ENCODE measurements at places on chromosomes 12 and 14.

DNA sequence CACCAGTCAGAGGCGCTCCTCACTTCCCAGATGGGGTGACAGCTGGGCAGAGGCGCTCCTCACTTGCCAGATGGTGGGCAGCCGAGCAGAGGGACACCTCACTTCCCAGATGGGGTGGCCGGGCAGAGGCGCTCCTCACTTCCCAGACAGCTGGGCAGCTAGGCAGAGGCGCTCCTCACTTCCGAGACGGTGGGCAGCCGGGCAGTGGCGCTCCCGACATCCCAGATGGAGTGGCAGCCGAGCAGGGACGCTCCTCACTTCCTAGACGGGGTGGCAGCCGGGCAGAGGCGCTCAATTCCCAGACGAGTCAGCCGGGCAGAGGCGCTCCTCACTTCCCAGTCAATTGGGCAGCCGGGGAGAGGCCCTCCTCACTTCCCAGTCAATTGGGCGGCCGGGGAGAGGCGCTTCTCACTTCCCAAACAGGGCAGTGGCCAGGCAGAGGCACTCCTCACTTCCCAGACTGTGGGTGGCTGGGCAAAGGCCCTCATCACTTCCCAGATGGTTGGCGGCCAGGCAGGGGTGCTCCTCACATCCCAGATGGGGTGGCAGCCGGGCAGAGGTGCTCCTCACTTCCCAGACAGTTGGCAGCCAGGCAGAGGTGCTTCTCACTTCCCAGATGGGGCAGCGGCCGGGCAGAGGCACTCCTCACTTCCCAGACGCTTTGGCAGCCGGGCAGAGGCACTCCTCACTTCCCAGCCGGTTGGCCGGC, 143.8 kb upstream of the ARID2 start:
- no peak for DNase-seq

- DNase-seq = peak; percentile 66
Measured at GRCh38 chr12:89932954-89933353, 224.3 kb upstream of the ATP2B1 start.

- no peak for DNase-seq
Measured at GRCh38 chr12:117026921-117027250, 72.3 kb downstream of the TESC start.

DNA sequence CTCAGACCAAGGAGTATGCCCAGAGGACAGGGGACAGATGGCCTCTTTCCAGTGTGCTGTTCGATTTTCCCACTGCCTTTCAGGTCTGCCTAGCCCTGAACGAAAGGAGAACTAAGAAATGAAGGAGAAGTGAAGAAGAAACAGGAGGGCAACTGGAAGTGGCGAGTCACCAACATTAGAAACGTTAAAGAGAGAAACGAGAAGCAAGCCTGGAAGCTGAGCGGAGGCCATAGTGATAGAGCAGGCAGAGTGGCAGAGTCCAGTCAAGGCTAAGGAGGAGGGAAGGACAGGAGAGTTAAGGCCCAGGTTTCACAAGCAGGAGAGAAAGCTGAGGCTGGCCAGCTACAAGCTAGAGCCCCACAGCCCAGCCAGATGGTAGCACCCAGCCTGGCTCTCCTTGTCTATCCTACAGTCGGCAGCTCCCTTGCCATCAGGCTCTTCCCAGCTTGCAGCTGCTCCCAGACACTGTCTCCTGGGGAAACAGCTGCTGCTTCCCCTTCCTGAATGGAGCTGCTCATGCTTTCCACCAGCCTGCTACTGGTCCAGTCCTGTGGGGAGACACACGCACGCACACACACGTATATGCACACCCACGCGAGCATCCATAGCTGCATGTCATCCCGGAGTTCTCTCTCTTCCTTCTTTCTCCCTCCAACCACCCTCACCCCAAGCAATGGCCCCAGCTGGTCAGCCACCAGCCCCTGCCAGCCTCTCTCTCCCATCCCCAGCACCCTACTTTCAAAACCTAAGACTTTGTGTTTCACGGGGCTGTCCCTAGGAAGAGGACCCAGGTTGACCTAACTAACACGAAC, 139.7 kb upstream of the CCND2 start:
- DNase-seq = no peak

GRCh38 chr14:33578461-33579216, 372.2 kb downstream of the EGLN3 start:
- no peak for DNase-seq

- peak; percentile 96 for DNase-seq
Measured at GRCh38 chr12:120012067-120012621, 23.1 kb downstream of the BICDL1 start.

DNA sequence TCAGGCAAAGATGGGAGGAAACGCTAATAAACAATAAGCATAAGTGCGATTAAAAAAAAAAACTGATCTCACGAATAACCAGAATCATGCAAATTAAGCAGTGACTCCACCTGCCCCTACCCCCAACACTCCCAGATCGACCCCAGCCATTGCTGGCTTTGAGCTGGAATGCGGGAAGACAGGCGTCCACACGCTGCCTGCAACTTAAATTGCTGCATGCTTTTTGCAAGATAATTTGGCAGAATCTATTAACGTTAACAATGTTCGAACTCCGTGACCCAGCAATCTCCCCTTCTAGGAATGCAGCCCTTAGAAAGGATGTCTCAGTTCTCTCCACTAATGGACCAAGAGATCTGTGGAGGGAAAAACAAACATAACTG, 935 bp upstream of the CKB start:
- no peak for DNase-seq

GRCh38 chr14:93303659-93304058, 29.2 kb downstream of the BTBD7 start:
- DNase-seq = no peak

GRCh38 chr14:98077176-98077575, 1194.8 kb downstream of the BCL11B start:
- DNase-seq = no peak

- DNase-seq = no peak
Measured at GRCh38 chr12:42679466-42679865, 89.9 kb upstream of the PRICKLE1 start.

GRCh38 chr14:71713451-71713850, 218.8 kb upstream of the RGS6 start:
- DNase-seq = no peak

GRCh38 chr12:31019561-31019960, 54.1 kb upstream of the DDX11 start:
- no peak for DNase-seq

DNA sequence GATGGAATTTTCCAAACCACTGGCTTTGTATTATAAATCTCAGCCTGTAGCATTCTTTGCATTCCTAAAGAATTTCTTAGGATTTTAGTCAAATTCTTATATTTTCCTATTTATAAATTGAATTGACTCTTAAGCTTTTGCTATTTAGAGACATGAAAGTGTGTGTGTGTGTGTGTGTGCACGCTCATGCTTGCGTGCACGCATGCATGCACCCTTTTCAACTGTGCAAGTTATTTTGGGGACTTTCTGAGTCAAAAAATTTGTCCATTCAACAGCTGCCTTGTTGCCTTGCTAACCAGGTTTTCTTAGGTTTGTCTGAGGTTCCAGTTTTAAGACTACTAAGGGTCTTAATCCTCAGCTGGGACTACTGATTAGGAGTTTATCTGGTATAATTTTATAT, 42.6 kb downstream of the GPATCH2L start:
- no peak for DNase-seq

- no peak for DNase-seq
Measured at GRCh38 chr14:21524575-21525490, 1.3 kb downstream of the SALL2 start.

DNA sequence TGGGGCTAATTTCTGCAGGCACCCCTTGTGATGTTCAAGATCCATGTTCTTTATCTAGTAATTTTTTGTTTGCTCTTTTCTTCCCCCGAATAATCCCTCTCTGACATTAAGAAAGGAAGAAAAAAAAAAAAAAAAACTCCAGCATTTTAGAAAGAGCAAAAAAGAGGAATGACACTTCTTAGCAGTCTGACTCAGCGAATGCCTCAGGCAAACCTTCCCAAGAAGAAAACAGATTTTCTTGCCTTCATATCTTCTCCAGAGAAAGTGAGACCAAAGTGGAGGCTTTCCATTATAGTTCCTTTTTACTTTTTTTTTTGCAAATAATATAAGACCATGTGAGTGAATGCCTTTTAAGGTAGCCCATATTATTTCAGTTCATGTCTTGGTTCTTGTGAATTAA, 479.0 kb upstream of the SYT1 start:
- no peak for DNase-seq

DNA sequence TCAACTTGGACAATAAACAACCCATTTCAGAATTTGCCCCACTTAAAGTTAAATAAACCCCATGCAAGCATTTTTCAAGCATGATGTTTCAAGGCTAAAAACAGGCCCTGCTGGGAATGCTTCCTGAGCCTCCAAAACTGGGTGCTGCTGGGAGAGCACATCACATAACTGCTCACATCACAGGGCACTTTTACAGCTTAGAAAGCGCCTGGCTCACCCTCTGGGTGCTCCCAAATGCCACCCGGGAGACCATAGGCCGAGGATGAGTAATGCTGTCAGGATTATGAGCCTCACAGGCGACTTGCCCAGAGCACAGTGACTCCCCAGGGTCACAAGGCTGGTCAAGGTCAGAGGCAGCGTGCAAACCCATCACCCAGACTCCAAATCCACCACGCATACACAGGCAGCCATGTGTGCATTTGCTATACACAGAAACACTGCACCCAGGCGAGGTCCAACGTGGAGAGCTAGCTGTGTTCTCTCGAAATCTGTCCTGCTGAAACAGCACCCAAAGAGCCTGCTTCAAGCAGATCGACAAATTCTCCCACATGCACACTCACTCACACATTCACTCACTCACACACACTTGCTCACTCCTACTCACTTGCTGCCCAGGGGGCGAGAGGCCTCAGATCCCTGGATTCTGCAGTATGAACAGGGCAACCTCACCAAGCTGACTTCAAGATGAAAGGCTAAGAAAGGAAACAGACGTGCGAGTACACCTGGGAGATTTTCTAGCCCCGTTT, 58.7 kb downstream of the ITPK1 start:
- DNase-seq = no peak

DNA sequence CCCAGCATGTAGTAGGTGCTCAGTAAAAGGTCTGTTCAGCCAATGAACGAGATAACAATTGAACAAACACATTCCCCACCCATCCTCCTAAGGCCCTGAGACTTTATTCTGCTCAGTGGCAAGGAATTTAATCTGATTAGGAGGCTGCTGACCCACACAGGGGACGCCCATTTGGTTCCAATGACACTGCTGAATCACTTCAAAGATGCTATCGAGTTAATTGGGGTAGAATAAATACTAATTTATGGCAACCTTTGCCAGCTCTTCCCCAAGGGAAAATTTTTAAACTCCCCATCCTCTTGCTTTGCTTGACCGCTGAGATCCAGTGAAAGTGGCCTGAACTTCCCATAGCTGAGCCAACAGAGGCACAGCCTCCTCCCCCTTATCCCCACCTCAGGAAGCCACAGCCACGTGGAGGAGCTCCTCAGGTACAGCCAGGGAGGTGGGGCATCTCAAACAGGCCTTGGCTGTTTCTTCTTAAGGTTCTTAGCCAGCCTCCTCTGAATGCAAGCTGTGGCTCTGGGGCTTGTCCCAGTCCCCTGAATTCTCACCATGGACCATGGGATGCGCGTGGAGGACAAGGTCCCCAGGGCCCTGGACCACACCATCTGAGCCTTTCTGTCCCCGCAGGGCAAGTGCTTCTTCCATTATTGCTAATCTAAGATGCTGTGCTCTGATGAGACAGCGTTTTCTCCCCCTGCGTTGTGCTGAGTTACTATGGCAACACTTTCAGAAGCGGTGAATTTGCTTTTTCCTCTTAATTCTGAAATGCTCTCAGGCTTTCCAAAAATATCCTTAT, 26.7 kb downstream of the C14orf132 start:
- DNase-seq = no peak

GRCh38 chr14:36028218-36028617, 148.3 kb downstream of the PTCSC3 start:
- no peak for DNase-seq

DNA sequence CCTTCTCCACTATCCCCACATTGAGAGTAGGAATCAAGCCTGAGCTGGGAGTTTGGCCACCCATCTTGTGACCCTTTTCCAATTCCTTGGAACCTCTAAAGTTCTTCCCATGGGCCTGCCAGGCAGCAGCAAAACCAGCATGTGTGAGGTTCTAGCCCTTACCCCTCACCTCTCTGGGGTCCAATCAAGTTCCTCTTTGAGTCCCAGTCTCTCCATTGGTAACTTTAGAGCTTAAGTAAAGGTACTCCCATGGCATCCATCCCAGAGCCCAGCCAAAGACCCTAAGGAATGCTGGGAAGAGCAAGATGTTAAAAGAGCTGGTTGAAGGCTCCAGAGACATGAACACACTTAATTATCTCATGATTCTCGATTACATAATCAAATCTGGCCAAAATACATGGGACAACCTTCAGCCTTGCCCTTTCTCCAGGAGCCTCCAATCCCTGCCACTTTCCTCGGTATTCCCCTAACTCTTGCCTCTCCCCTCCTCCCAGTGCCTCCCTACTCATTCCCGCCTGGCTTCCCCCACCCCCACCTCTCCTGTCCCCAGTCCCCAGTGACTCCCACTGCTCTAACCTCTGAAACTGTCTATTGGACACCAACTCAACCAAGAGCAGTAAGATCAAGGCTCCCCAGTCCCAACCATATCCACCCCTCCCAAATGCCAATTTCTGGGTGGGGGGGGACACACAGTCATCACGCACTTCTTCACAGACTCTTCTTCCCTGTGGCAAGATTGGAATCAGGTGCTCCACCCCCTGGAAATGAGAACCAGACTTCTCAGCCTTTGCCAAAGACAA, 4.8 kb upstream of the TNS2 start:
- no peak for DNase-seq

DNA sequence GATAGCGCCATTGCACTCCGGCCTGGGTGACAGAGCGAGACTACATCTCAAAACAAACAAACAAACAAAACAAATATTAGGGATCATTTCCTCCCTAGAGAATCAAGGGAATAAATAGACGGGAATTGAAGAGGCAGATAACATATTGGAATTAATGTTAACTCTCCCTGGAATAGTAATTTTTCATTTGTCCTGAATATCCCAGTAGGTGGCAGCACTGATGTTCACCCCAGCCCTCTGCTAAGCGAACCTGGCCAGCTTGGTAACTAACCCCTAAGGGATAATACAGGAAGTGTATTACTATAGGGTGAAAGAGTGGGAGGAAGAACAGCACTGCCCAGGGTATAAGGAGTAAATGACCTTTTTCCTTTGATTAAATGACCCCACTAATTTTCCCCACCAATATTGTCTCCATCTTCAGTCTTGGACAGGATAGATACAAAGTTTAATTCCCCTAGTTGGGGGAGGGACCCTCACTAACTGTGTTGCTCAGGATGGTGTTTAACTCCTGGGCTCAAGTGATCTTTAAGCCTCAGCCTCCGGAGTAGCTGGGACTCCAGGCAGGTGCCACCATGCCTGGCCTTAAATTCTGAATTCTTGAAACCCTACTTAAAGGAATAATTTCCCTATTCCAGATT, 40.5 kb downstream of the SLC2A14 start:
- peak; percentile 39 for DNase-seq

DNA sequence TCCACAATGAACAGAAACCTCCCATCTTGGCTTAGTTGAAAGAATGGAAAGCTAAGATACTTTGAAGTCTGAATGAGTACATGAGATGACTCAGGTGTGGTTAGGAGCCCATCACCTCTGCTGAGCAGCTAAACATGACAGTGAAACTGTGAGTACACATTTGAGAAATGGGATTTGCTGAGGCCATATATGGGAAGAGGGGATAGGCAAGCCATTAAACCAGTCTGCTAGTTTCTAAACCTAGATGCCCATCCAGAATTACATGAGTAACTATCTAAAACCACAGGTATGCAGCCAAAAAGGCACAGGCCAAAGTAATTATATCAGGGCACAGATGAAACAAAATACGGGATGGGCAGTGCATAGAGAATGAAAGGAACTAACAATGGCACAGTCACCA, 41.2 kb downstream of the NKX2-1 start:
- DNase-seq = no peak
